Stimulated activated CD8-positive, alpha-beta memory T cell treated with anti-CD3 and anti-CD28 coated beads, Interleukin-12 subunit alpha, Interleukin-12 subunit beta, amount 100 ng/mL, for 1 hour (primary cell): ENCODE measurements at places on chromosomes 13 and 19.

DNA sequence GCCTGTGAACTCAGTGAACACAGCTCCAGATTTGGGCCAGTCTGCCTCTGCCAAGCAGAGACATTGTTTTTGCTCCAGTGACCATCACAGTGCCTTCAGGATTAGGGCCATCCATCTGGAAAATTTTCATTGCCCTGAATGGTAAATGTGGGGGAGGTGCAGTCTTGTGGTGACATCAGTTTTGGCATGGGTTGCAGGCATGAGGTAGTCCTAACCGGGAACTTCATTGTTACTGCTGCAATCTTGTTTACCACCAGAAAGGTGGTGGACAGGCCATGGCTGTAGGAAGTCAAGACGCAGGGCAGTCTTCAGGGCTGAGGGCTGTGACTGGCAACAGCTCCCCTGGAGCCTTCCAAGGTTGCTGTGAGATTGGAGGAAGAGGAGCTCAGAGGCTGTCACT lies 55.2 kb downstream of the SPATA13 start:
- DNase-seq, result no peak

- DNase-seq, result no peak
Measured at GRCh38 chr13:47119575-47120235, 222.9 kb upstream of the HTR2A start.

DNA sequence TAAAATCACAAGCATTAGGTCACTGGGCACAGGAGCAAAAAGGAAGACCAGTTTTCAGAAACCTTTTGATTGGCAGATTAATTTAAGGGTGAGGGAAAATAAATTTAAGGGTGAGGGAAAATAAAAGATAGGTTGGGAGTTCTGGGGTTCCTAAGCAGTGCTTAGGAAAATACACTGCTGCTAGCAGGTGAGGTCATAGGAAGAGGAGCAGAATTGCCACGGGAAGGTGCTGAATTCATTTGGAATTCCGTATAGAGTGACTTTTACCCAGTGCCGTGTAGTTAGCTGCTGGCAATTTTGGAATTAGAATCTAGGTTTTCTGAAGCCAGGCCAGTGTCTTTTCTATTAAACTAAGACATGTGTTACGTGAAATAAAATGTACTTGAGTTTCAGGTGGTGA lies 59.8 kb downstream of the DGKH start:
- DNase-seq, result no peak

DNA sequence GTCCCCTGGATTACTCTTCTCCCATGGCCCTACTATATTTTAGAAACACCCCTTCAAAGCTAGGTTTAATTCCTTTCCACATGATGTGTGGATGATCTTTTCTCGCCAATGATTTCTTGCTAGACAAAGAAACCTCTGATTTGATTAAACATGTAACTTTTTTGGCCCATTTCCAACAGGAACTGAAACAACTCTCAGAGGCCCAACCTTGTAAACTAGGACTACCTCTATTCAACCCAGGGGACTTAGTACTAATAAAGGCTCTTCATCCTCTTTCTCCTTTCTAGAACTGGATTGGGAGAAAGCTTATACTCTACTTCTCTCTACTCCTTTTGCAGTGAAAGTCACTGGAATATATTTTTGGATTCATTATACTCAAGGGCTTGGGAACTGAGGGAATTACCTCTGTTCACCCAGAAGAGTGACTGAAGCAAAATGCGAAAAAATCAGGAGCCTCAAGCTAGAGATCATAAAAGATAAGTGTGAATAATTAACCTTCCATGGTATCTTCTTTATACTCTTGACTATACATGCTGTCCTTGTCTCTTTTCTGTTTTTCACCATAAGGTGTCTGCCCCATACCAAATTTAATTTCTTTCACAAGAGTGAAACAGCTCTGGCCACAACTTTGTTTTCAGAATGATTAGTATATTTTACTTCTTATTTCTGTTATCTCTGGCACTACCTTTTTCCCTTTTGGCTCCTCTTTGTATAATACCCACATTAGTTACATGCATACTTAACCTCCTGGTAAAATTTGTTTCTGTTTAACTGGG lies 977.6 kb downstream of the SLITRK5 start:
- DNase-seq, result no peak

DNA sequence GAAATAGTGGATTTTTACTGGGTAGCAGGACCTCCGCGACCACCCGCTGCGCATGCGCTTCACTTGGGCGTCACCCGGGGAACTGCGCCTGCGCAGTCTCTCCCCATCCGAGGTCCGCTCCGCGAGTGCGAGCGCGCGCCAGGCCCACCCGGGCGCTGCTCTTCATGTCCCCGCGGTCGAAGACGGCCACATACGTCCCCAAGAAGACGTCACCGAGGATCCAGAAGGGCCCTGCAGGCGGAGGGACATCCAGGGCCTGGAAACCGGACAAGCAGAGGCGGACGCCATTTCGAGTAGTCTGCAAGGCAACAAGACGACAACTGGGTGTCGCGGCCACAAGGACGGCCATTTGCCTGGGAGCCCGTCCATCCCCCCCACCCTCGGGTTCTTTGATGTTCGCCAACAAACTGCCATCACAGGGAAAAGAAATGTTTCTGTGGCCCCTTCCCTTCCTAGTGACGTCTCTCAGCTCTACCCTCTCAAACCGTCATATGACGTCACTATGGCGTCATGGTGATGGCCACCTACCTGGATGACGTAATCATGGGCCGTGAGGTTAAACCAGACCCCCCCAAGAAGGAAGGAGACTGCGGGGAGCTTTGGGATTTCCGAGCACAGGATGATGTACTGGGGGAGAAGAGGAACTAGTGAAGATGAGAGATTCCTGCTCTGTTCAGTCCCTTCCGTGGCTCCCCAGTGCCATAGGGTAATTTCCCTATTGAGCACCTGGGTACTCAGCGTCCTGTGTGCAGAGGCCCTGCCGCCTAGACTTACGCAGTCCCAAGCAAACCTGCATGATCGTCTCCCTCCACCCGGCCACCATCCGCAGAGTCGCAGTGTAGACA lies 6.7 kb downstream of the NAPSA start:
- peak; percentile 59 for DNase-seq

GRCh38 chr19:10412257-10412977 lies 7.9 kb upstream of the PDE4A start:
- DNase-seq, result no peak

- DNase-seq, result no peak
Measured at GRCh38 chr13:30830638-30830965, 75.5 kb upstream of the MEDAG start.

DNA sequence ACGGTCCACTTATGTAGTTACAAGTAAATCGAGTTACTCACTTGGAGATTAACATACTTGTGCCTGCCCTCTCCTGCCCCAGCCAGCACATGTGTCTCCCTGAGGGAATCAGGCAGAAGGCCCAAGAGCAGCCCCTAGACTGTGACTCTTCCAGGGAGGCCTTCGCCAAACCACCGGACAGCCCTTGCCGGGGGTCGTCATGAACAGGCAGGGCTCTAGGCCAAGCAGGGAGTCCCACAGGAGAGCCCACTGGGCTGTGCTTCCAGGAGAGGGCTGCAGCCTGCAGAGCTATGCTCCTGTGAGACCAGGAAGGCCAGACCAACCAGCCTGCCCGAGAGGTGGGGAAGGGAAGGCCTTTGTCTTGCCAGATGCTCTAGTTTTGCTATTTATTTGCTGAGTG lies 283.3 kb downstream of the FOXO1 start:
- DNase-seq, result no peak
